ENCODE measurements at places on chromosomes 12 and 14. TPM values are rescaled to one million over a fixed set of nuclear protein-coding genes. Genes with fewer than 3 reads are reported as not detected.

The RD3L gene
- polyA plus RNA-seq, result not detected

The JAG2 gene
- polyA plus RNA-seq, result 6.0 TPM

The TUNAR gene
- polyA plus RNA-seq, result 0.10 TPM

The KRT73 gene
- polyA plus RNA-seq, result not detected

The SLC7A7 gene
- 3.2 TPM for polyA plus RNA-seq

All from stomach (tissue), 19 donors.